CD4-positive, alpha-beta T cell treated with Interleukin-4 for 4 hours (primary cell): ENCODE measurements at places on chromosomes 1 and 21.

GRCh38 chr1:17161926-17162800 is 42.8 kb upstream of the PADI1 start:
- no peak for DNase-seq

DNA sequence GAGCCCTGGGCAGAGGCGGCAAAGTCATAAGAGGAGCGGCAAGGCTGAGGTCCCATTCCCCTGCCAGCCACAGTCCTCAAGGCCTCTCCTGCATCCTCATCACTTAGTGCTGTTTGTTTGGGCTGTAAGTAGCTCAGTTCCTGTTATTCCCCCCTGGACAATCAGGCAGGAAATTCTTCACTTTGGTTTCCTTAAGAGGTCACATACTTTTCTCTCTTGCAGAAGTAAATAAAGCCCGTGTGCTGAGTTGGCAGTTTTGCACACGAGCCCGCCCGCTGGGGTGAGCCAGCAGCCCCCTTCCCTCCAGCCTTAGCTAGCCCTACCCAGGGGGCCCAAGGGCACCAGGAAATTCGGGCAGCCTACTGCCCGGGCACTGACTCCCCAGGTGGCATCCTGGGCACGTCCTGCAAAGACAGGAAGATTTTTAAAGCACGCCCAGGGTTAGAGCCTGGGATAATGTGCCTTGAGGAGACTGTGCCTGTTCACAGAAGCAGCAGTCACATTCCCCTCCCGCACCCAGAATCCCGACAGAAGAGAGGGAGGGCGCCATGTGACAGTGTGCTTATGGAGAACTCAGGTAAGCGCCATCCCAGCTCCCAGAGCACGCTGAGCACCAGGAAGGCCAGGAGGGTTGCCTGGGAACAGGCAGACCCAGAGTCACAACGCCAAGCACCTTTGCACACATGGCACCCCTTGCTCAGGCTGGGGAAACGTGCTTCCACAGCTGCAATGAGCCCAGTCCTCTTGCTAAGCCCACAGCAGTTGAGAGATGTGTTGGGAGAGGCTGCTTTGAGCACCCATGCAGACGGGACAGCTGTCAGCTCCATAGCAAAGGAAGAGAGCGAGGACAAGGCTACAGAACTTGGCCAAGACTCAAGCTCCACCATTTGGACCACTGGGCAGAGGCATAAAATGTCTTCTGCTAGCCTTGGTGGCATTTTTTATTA is 144.5 kb upstream of the TMEM51 start:
- no peak for DNase-seq

GRCh38 chr1:21324368-21325141 is 34.3 kb upstream of the ECE1 start:
- DNase-seq, result peak; percentile 82

DNA sequence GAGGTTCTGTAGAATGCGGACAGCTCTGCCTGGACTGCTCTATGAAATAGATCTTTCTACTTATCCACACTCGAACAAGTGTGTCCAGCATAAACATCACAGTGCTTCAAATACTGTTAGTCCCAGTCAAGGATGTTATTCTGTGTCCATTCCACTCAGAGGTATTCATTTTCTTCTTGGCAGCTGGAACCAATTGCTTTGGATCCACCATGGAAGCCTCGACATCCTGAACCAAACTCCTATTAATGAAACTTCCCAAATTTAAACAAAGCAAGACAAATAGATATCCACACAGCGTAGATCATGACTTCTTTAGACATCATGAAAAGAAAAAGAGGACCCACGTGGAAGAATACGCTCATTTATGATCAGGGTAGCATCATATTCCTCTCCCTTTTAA is 95.8 kb downstream of the DISC1 start:
- DNase-seq, result no peak

DNA sequence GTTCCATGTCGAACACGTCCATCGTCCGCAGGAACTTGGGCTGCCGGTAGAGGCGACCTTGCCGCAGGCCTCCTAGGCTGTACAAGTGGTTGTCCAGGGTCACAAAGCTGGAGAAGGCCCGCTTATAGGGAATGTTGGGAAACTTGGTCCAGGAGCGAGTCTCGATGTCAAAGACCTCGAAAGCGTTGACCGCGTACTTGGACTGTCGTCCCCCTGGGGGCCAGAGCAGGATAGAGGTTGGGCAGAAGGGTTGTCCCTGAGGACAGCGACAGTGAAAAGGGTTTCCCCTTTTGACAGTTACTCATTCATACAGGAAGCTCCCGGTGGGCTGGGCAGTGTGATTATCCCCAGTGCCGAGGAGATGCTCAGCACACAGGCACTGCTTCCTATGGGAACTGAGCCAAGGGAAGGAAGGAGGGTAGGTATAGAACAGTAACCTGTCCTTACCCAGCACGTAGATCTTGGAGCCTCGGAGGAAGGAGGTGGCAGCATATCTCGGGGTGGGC is 17.5 kb downstream of the KLHDC8A start:
- DNase-seq, result no peak

- no peak for DNase-seq
Measured at GRCh38 chr1:50426702-50427085, 3.5 kb upstream of the DMRTA2 start.

DNA sequence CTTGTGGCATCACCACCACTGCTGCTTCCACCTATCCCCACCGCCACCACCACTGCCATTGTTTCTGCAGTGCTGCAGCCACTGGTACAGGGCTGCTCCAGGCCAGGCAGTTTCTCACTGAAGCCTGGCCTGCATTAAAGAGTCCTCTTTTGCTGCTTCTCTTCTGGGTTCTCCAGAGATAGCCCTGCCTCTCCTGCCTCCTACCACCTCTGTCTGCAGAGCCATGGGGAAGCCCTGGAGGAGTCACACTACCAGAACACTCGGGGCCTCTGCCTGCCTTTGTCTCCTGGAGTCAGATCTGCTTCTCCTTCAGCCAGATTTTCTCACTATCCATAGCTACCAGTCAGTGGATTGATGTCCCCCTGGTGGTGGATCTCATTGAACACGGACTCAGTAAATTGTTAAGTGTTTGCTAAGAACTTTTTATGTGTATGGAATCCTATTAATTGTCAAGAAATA is 37.7 kb upstream of the DDAH1 start:
- no peak for DNase-seq

- peak; percentile 70 for DNase-seq
Measured at GRCh38 chr1:156797212-156797871, 19.3 kb downstream of the SH2D2A start.

- DNase-seq, result no peak
Measured at GRCh38 chr1:45979778-45980176, 152.7 kb downstream of the PIK3R3 start.
